ENCODE measurements at places on chromosomes 11 and 22.

GRCh38 chr11:45635907-45636306, 29.5 kb downstream of the CHST1 start:
- ATAC-seq, result no peak

- no peak for ATAC-seq
Observed at GRCh38 chr11:45692808-45693453, 27.5 kb upstream of the CHST1 start.

DNA sequence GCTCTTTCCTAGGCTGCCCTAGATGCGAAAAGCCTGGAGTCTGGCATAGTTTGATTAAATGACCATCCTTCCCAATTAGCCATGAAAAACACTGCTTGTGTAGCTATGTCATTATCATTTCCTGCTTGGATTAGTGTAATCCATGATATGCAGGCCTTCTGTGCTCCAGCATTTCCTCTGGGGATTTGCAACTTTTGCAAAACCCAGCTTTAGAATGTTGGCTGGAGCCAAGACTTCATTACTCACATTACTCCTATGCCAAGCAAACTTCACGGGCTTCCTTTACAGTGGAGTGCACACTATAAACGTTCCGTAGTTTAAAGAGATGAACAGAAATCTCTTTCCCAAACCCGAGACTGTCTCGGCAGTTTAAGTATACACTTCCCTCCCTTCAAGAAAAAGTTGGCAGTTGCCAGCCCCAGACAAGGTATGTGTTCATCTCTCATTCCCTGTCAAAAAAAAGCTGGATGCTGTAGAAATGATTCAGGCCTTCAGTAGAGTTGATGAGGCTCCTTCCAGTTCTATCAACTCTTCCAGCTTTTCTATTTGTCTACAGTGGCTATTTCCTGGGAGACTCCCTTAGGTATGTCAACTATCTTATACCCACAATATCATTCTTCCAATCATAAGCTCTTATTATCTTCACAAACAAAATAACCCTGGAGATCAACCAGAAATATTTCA, 180.0 kb downstream of the MAML2 start:
- no peak for ATAC-seq

DNA sequence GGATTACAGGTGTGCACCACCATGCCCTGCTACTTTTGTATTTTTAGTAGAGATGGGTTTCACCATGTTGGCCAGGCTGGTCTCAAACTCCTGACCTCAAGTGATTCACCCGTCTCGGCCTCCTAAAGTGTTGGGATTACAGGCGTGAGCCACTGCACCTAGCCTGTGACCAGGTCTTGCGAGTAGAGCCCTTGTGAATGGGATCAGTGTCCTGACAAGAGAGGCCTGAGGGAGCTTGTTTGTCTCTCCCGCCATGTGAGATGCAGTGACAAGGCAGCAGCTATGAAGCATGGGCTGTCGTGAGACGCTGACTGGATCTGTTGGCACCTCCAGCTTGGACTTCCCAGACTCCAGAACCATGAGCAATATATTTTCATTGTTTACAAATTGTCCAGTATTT, 69.3 kb downstream of the LRRC32 start:
- ATAC-seq, result no peak

- peak; percentile 43 for ATAC-seq
Observed at GRCh38 chr11:72848846-72849466, 34.7 kb downstream of the ATG16L2 start.

DNA sequence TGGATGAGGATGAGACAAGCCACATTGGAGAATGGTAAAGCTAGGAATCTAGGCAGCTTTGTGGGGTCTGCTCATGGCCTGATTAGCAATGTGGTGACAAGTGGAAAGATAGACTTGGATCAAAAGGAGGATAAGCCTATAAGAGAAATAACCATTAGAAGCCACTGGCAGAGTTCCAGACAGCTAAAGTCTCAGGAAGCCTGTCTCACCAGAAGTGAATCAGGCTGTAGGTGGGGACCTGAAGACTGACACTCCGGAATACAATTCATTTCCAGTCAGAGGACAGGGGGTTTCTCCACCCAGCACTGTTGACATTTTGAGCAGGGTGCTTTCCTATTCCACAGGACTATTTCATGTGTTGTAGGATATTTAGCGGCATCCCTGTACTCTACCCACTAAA, 129.7 kb downstream of the ARHGAP42 start:
- ATAC-seq, result no peak

DNA sequence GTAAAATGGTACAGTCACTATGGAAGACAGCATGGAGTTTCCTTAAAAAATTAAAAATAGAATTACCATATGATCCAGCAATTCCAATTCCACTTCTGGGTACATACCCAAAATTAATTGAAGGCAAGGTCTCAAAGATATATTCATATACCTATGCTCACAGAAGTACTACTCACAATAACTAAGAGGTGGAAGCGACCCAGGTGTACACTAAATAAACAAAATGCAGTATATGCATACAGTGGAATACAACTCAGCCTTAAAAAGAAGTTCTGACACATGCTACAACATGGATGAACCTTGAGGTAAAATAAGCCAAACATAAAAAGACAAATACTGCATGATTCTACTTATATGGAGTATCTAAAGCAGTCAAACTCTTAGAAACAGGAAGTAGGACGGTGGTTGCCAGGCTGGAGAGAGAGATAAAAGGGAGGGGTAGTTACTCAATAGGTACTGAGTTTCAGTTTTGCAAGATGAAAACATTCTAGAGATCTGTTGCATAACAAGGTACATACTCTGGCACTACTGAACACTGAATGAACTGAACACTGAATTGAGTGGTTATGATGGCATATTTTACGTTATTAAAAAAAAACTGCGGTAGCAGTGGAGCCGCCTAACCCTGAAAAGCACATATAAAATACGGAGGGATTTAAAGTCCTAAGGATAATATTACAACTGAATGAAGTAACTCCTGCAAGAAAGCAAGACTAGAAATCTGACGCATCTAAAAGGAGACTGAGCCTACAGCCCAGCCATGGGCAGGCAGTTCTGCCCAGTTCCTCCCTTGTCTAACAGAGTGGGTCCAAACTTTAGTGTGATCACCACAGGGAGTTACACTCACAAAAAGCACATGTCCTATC, 12.8 kb downstream of the DGCR2 start:
- ATAC-seq, result peak; percentile 96

- ATAC-seq, result peak; percentile 65
Observed at GRCh38 chr11:135075740-135076139, 663.7 kb upstream of the B3GAT1 start.

DNA sequence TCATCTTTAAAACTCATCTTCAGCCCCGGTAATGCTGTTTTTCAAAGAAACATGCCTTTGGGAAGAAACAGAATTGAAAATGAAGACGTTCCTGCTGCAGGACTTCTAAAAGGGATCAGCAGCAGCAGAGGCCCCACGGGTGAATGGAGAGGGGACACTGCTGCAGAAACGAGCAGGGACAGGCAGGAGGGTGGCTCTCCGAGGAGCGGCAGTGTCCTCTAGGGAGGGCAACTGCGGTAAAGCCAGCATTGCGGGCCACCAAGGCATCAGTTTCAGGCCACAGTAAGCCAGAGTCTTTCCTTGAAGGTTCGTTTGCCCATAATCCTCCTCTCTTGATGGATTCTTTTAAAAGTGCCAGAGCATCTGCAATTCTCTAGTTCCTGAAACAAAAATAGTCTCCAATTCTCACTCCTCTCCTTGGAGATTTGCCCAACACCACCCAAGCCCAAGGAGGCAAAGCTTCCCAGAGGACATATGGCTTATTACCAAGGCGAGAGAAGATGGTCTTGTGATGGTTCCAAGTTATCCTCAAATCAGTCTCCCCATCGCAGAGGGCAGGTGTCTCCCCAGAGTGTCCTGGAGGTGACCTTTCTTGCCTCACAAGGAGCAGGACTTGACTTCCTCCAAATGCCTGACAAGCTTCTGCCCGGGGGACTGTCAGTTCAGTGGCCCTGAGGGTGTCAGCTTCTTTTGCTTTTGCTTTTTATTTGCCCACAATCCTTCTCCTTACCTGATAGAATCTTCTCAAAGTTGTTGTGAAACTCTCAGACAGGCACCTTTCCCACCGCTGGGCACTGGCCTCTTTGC, 341.1 kb upstream of the B3GAT1 start:
- no peak for ATAC-seq

- no peak for ATAC-seq
Observed at GRCh38 chr22:50529416-50529896, 356 bp downstream of the TYMP start.
